ENCODE measurements at places on chromosomes 12 and 14.

DNA sequence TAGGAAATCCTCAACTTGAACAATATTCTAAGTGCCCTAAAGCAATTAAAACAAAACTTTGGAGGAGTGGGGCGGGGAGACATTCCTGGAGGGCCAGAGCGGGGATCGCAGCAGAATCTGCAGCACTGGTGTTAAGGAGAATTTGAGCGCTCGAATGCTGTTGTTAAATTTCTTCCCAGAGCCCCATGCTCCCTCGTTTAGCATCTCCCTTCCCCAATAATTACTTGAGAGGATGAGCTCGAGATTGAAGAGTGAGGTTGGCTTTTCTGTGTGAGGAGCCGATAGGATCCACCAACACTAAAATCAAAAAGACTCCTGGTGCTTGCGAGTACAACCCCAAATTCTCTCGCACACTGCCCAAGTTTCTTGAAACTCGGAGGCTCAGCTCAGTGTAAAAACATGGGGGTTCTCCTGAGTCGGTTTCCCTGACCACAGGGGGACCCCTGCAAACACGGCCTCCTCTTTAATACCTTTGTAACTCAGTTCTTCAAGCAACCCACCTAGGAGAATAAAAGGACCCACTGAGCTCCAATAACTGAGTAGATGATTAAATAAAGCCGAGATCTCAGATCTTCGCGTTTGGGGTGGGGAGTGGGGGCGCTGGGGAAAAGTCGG, 10.2 kb upstream of the FOXG1 start:
- no peak for DNase-seq

DNA sequence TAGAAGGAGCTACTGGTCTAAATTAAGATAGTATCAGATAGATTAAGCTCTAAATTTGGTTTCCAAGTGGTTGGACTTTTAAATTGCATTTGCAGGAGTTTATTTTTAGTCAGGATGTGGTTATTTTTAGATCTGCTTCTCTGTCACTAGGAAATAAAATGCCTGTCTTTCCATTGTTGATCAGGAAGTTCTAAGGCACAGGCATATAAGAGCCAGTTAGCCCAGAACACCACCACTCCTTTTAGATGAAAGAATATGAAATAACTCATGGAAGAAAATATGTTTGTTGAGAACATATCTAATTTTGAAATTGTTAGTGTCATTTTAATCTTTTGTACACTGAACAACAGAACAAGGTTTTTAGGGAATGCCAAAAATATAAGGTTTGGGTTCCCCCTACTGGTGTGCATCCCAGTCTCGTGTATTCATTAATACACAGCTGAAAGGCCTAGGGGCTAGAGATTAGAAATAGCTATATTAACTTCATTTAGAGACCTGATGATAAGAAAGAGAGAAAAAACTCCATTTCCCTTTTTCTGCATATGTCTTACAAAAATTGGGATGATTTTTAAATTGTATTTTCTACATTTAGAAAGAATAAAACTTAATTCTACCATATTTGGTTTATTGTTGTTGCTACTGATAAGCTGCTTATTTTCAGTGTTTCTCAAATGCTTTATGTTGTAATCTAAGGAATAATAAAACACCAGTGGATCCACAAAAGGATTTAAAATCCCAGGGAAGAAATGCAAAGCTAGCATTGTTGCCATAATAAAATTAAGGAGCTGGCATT, 67.2 kb downstream of the RIC8B start:
- peak; percentile 17 for DNase-seq

- no peak for DNase-seq
Observed at GRCh38 chr12:40054555-40055227, 51.2 kb downstream of the SLC2A13 start.

DNA sequence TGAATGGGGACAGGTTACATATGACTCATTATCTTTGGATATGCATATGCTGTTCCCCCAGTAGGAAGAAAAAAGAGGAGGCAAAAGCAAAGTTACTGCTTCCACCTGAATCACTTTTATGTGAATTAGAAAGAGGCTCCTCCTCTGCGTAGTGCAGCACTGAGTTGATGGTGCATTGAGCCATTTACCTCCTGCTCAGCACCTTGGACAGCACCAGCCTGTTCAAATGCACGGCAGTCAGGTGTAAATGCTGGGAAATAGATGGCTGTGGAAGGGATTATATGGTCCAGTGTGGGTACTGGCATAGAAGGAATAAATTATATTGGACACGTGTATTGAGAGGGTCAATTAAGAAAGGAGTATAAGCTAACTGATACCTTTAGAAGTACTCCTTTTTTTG, 541.9 kb upstream of the SEL1L start:
- DNase-seq, result no peak

DNA sequence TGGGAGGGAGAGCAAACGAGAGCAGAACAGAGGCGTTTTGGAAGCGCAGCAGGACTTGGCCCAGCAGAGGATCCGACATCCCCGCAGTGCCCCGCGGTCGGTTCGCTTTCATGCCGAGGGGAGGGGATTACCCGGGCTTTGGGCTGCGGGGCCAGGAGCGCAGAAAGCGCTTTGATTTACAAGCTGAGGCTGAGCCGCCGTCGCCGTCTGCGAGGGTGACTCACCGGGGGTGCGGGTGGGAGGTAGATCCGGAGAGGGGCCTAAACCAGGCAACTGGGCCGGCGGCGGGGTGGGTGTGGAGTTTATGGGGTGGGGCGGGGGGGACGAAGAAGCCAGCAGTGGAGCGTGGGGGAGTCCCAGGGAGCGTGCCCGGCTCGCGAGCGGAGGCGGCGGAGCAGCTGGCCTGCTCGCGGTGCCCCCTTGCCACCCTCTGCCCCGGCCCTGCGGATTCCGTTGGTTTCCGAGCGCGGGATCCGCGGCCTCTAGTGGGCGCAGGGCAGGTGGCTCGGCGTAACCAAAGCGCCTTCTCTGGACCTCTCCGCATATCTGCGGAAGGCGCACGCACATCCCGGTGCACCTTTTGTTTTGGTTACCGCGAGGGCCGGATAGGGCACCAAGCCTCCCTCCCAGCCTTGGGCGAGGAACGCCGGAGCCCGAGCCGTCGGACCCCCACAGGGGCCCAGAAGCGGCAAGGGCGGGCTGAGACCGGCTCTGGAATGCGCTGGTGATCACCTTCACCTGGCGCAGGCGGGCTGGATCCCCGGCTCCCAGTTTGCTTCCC, 2.6 kb downstream of the SIX4 start:
- no peak for DNase-seq

GRCh38 chr12:125381373-125381772, 316.1 kb downstream of the AACS start:
- no peak for DNase-seq

DNA sequence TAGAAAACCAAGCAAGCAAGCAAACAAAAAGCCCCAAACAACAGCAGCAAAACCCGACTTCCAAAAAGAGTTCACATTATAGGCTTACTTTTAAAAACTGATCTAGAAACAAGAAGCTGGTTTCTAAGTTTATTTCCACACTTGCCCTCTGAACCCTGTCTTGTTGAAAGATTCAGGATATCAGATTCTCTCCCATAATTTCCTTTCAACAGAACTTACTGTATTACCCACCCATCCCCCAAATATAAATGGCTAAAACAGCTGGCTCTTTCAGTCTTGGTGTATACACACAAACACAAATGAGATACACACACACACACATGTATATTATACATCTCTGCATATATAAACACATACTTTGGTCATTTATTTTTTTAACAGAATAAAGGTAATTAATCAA, 460.9 kb downstream of the ZFP36L1 start:
- DNase-seq, result no peak

DNA sequence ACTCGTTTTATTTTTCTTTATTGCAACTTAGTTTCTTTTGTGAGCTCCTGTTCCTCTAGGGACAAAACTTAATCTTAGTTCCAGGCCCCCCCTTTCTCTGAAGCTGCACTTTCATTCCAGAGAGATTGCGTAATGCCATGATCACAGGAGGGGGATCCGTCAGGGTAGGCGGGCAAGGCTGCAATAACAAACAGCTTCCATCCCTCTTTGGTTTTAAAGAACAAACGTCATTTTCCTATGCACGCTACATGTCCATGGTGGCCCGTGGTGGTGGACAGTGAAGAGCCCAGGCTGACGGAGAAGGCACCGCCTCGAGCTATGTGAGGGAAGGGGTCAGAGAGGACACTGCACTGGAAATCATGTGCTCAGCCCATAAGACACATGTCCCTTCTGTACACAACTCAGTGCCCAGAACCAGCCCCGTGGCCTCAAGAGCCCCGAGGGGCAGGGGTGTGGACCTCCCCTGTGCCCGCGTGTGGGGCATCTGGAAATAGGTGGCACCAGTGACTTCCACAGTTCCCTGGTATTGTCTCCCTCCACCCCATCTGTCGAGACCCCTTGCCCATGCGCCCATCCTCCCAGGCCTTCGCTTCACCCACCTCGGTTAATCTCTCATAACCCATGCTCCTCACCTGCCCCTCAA, 161.4 kb downstream of the ADGRD1 start:
- no peak for DNase-seq

- no peak for DNase-seq
Observed at GRCh38 chr12:106445959-106446358, 88.4 kb downstream of the POLR3B start.

DNA sequence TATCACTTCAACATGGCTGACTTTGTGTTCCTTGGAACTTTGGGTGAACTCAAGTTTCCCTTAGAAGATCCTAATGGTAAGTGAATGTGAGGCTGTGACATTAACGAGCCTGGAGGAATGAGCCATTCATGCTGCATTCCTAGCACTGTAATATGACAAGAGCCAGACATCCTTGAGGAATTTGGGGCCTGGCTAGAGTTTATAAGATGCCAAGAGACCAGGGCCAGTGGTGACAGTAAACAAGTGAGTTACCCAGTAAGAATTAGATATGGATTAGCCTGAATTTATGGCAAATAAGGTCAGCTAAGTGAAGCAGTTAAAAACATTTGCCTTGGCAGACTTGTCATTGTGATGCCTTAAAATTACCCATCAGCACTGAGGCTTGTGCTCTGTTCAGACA, 232.4 kb downstream of the AKAP6 start:
- DNase-seq, result no peak

DNA sequence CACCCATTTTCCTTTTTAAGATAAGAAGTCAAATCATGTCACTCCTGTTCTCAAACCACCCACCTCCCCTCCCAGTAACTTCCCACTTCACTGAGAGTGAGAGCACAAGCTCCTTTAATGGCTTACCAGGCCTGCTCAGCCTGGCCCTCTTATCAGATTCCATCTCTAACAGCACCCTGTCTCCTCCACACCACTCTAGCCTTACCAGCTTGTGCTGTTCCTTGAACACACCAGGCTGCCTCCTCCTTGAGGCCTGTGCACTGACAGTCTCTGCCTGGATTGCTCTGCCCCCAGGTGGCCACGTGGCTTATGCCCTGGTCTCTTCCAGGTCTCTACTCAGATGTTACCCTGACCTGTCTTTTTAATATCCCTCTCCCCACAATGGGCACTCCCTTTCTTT, 40.1 kb upstream of the EVL start:
- DNase-seq, result peak; percentile 18

DNA sequence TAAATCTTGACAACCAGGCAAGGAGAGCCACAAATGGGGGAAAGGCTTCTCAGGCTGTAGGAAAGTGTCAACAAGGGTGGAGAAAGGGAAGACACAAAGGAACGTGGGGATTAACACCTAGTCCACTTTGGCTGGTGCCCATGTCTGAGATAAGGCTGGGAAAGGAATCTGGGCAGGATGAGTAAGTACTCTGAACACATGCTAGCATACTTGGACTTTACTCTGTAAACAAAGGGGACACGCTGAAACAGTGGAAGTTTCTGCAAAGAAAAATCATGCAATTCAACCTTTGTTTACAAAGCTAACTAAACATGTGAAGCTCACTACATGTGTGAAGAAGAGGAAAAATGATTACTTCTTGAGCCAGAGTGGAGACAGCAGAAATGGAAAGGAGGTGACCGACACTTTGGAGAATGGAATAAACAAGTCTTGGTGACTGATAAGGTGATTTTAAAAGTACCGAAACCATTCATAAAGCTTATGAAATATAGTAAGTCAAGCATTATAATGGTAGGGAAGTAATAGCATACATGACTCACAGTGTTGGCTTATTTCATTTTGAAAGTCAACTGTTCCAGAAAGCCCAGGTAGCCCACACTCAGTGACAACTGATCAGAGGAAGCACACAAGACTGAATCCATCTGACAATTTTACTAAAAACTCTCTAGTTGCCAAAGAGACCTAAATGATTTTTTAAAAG, 13.2 kb downstream of the CPNE8 start:
- no peak for DNase-seq

DNA sequence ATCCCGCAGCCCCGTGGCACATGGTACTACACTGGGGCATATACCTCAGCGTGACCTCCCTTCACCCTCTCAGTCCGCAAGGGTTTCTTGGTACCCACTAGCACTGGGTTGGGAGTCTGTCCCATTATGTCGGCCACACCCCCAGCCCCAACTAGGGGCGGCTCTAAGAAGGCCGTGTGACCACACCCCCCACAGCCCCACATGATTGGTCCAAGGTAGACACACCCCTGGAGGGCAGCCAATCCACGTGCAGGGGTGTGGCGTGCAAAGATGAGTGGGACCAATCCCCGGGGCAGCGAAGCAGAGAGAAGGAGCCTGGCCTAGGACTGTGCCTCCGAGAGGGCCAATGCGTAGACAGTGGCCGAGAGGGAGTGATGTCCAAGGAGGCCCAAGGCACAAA, 34.6 kb upstream of the BEGAIN start:
- DNase-seq, result no peak

GRCh38 chr14:50109342-50109741, 7.0 kb downstream of the VCPKMT start:
- DNase-seq, result no peak

GRCh38 chr12:57523706-57524614, 1.3 kb downstream of the MBD6 start:
- peak; percentile 31 for DNase-seq

- DNase-seq, result no peak
Observed at GRCh38 chr12:131434208-131435125, 276.4 kb upstream of the SFSWAP start.

GRCh38 chr12:75705749-75706711, 194.6 kb upstream of the KRR1 start:
- no peak for DNase-seq

- no peak for DNase-seq
Observed at GRCh38 chr12:97923546-97923945, 460.9 kb downstream of the RMST start.

DNA sequence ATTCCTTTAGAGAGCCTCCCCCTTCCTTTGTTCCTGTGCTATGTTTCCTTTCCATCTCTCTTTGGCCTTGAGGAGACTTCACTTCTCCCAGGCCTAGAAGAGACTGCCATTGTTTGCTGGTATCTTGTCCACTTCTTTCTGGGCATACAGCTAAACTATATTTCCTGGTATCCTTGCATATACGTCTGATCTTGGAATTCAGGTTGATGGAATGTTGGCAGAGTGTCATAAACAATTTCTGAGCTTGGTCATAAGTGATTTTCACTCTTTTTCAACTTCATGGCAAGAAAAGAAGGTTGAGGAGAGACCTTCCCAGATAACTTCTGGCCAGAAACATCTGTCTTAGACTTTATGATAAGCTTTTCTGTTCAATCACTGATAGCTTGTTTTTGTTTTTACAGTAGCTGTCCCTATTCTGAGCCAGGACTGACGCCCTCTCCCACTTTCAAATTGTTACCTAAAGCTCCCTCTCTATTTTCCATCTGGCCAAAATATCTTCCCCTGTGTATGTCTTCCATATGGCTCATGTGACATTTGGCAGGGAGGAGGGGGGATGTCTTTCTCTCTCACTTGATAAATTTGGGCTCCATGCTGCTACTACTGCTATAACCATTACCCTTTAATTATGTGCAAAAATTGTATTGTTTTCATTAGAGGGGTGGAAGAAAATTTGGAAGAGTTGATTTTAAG, 457.0 kb downstream of the ADAMTS20 start:
- no peak for DNase-seq

All from CD4-positive, alpha-beta T cell treated with Interleukin-4 for 1 hour (primary cell).